GM23338 (cell line): ENCODE measurements at places on chromosomes 2 and 18. TPM values are rescaled to one million over a fixed set of nuclear protein-coding genes. Genes with fewer than 3 reads are reported as not detected.

DNA sequence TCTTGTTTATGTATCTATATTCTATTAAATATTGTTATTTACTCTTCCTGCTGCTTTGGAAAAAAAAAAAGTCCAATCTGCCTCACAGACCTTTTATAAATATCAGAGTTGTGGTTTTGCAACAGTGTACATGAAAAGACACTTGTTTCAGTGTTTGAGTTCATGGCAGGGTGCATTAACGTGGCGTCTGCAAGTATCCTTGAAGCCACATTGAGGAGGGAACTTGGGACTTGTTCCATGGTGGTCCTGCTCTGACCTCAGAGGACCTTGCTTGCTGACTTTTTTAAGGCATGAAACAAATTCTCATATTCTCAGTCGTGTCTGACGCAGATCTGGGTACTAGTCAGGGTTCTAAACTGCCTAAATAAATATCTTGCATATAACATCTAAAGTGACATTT, 55.1 kb downstream of the CRIM1 start:
- no peak for DNase-seq

DNA sequence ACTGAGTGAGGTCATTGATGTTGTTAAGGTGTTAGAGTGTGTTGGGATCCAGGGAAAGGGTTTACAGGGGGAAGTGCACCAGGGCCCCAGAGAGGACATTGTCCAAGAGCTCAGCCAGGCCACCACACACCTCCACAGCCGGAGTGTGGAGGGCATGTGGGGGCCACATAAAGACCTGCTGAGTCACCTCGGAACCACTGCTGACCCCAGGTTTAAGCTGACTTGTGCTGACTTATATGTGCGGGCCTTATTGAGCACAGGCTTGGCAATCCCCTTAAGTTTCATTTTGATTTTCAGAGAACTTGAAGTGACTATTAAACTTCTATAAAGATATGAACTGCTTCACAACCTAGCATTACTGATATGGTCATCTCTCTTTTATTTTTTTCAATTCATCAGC, 166.2 kb upstream of the MAP3K20 start:
- no peak for DNase-seq

- no peak for DNase-seq
Measured at GRCh38 chr2:191783416-191783815, 63.5 kb downstream of the CAVIN2 start.

DNA sequence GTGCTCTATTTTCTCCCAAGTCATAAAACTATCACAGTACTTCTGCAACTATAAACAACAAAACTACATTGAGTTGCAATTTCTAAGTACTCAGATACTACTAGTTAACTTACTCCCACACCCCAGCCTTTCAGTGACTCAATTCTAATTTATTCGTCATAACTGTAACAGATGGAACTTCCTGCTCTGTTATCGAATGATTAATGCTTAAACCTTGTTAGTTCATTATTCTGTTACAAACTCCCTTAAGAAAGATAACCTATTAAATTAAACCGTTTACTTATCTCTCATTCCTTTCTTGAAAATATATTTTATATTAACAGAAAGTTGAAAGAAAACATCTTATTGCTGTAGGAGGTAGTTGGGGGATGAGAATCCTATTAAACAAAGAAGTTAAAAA, 17.0 kb downstream of the TNFAIP6 start:
- no peak for DNase-seq

NTSR2 gene
- total RNA-seq: 0.10 TPM in 1 of 2 replicates, not detected in the other

ANKRD30B gene
- total RNA-seq: not detected in 2 replicates

TDRD15 gene
- total RNA-seq: 0.07 TPM in 1 of 2 replicates, not detected in the other
